Caudate nucleus (tissue), 63 donors: ENCODE measurements at places on chromosomes 4 and X.

DNA sequence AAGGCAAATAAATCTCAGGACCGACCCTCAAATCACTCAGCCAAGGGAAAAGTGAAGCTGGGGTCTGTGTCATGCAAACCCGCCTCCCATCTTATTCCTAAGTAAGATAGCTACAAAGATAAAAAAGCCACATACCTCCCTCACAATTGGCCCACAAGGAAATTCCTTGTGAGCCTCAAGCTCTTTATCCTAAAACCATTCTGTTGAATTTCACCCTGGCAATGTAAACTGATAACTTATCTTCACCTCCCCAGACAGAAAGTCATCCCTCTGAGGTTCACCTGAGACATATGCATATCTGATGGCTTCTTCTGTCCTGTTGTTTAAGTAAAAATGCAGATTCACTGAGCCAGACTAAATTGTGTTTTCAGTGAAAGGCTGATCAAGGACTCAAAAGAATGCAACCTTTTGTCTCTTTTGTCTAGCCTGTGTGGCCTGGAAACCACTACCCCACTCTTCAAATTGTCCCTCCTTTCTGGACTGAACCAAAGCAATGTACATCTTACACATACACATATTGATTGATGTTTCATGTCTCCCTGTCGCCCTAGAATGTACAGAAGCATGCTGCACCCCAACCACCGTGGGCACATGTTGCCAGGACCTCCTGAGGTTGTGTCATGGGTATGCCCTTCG, 91.3 kb downstream of the MFAP3L start:
- no peak for DNase-seq

GRCh38 chrX:129750971-129751370, 12.2 kb downstream of the XPNPEP2 start:
- no peak for DNase-seq

DNA sequence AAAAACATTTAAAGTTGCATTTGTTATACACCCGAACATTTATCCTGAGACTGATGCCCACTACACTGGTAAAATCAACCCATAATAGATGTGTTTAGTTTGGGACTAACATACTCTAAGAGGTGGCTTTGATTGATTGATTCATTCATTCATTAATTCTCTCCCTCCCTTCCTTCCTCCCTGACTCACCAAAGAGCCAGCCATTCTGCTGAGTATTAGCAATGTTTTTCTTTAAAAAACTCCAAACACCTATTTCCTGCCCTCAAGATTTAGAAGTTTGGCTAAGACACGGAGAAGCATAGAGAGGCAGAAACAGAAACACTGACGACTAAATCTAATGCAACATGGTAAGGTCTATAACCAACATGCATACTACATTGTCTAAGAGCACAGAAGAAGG, 88.9 kb downstream of the RASL11B start:
- no peak for DNase-seq

GRCh38 chr4:73944061-73944875, 37.6 kb downstream of the PF4 start:
- DNase-seq, result no peak

DNA sequence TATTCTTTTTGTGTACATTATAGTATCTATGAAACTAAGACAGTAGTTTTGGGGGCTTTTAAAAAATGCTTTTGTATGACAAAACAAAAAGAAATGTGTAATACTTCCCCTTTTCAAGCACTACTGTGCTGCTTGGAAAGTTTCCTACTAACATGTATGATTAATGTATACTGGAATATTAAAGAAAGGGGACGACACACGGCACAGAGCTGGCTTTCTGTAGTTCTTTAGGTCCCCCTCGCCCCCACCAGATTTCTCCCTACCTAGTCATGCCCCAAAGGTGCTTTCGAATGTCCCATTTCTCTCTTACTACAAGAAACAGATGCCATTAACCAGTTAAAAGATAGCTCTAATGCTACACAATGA, 1.6 kb upstream of the AP1S2 start:
- DNase-seq, result no peak

GRCh38 chr4:137510557-137511265, 21.6 kb downstream of the PCDH18 start:
- DNase-seq, result no peak

DNA sequence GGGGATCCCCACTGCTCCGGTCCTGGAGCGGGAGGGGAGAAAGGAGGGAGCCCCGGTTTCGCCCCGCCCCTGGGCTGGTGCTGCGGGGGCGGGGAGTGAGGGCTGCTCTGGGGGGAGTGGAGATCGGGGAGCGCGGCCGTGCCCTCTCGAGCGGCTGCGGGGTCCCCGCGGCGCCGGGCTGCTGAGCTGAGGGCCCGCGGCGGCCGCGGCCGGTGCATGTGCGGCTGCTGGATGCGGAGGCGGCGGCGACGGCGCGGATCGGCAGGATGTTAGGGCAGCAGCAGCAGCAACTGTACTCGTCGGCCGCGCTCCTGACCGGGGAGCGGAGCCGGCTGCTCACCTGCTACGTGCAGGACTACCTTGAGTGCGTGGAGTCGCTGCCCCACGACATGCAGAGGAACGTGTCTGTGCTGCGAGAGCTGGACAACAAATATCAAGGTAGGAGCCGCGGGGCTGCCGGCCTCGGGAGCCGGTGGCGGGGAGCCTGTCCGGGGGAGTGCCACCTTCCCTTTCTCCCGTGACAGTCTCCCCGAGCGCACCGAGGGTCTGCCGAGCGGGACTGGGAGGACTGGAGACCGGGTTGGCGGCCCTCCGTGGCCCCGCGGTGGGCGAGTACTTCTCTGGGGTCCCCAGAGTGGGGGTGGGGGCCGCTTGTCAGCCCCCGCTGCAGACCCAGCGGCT, at the start of gene ING2:
ING2 (plus strand) TSS at position 129 of the 681 bp plus-strand sequence; CDS start at position 267, 138 bp downstream.
- DNase-seq, result no peak

DNA sequence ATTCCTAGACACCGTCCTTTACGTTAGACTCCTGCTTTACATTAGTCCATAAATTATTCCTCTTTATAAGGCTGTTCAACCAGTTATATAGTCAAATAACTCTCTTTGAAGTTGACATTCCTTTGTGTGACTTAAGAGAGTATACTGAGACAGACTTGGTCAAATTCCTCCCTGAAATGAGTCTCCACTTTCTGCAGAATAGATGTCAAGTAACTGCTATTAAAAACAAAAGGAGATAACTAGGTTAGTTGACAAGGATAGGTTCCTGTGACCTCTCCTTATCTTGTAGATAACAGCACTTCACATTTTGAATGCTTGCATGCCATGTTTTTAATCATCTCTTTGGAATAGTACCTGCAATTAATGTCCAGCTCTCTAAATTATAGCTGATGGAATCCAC, 5.7 kb downstream of the GUCY1A1 start:
- no peak for DNase-seq

DNA sequence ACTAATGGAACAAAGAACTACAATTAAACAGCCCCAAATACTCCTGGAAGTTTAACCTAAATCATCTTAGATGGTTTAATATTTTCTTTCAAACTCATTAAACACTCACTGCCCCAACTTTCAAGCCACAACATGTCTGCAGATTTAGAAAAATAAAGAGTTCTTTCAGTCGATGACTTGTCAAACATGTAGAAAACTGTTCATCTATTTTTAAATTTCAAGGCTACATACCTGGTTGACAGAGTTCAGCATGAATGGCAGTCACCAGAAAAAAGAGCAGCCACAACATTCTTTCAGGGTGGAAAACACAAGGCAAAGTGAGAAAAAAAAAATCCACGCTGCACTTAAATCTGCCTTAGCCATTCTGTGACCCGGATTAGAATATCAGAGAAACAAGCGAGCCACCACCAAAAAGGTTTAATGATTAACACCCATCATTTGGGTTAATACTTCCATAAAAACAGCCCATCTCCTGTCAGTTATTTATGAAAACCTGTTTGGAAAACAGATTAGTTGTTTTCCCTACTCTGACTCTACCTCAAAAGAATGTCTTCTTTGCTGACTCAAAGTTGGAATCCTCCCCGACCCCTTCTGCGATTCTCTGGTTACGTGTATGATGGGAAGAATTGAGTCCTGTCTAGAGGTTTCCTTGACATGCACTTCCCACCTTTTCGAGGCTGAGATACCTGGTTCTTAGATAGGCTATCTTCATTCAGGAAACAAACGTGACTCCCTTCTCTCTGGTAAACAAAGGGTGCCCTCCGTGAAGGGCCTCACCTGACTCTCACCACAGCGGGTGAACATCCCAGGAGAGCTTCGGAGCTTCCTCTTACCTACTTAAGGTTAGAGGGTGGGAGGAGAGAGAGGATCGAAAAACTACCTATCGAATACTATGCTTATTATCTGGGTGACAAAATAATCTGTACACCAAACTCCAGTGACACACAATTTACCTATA, at the start of gene CLTRN:
CLTRN (minus strand) TSS at position 319 of the 958 bp plus-strand sequence; CDS start at position 289, 30 bp downstream.
- DNase-seq, result no peak

GRCh38 chr4:185142564-185142911, 528 bp upstream of the SLC25A4 start:
- no peak for DNase-seq

- no peak for DNase-seq
Observed at GRCh38 chr4:104205116-104205515, 289.6 kb downstream of the CXXC4 start.

DNA sequence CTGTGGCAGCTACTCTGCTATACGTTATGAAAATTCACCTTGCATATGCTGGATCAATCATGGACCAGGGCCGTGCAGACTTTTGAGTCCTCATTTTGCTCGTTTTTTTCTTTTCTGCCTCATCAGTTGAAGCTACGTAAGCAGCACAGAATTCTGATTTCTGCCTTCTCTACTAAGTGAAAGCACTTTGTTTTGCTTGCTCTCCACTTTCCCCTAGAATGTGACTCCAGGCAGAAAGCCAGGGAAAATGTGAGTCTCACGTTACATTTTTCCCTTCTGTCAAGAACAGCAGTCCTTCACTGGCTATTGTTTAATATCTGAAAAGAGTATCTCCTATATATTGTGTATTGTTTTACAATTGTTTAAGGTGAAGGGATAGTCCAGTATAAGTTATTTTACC, 1840.1 kb downstream of the PCDH7 start:
- DNase-seq, result no peak

DNA sequence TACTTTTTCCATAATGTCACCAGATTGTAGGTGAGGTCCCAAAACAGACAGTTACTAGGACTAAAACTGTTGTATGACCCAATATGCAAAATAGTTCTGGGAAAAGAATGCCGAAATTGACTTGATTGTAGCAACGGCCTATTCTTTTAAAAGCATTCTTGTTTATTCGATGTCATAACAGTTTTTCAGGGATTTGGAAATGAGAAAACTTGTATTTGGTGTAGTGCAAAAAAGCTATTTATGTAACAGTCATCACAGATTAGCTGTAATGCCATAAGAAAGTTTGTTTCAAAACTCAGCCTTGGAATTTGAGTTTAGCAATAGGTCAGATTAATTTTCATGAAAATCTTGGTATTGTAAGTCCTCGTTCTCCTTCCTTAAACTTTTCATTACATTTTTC, 69.2 kb upstream of the DIAPH2 start:
- no peak for DNase-seq

GRCh38 chrX:124194199-124194598, 138.3 kb upstream of the TEX13D start:
- no peak for DNase-seq

DNA sequence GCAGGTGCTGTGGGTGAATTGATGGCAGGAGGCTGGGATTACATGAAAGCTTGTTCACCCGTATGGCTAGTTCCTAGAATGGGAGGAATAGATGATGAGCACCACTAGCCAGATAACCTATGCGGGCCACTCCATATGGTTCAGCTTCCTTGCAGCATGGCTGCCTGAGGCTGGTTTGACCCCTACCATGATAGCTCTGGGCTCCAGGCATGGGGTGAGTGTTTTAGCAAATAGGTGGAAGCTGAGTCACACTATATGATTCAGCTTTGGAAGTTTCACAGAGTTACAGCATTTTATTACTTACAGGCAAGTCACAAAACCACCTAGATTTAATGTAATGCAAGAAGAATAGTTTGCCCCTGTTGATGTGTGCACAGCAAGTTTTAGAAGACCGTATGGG, 603.2 kb downstream of the STIM2 start:
- DNase-seq, result no peak

DNA sequence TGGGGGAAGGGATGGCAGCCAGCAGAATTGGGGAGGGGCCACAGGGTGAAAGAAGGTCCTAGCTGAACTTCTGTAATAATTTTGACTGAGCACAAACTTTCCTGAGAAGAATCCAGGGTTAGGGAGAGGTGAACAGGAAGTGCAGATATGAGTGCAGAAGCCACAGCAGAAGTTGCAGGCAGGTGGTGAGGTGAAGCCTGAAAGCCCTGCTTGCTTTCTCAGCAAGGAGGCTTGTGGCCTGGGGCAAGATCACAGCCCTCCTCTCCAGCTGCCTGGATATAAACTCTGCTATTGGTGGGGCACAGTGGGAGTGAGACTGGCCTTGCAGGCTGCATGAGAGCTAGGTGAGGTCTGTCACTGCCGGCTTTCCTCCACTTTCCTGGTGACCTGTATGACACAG, 44.1 kb upstream of the UPRT start:
- DNase-seq, result no peak

- DNase-seq, result no peak
Observed at GRCh38 chr4:150679018-150679764, 97.2 kb downstream of the MAB21L2 start.

GRCh38 chr4:183611210-183611830, 47.7 kb downstream of the RWDD4 start:
- no peak for DNase-seq

DNA sequence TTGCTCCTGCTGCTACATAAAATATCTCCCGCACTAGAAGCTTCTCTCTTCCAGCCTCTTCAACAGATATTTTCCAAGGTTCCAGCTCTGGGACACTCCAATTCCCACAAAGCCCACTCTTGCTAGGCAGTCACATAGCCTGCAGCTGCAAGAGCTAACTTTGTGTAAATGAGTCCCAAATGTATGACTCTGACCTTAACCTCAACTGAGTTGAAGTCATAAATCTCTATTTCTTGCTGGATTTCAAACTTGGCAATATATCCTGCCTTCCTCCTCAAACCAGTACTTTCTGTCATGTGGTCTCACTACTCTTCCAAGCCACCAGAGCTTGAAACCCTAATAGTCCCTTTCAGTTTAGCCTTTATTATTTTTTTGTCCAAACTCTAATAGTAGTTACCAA, 315.4 kb upstream of the GRIA3 start:
- DNase-seq, result no peak

DNA sequence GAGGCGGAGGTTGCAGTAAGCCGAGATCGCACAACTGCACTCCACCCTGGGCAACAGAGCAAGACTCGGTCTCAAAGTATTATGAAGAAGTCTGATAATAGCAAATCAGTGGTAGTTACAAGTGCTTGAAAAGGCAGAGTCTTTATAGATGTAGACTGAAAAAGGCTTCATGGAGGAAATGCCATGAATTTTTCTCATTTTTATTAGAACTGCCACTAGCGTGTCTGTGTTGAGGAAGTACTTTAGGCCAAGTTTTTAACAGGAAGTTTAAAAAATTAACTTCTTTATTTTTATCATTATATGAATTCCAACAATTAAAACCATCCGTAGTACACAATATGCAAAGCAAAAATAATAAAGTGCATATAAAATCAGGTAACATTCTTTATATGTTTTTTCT, 32.8 kb upstream of the IL13RA1 start:
- no peak for DNase-seq

GRCh38 chrX:154749856-154750255, 1.0 kb downstream of the GAB3 start:
- DNase-seq, result no peak
